ENCODE measurements at places on chromosomes 1 and 21.

DNA sequence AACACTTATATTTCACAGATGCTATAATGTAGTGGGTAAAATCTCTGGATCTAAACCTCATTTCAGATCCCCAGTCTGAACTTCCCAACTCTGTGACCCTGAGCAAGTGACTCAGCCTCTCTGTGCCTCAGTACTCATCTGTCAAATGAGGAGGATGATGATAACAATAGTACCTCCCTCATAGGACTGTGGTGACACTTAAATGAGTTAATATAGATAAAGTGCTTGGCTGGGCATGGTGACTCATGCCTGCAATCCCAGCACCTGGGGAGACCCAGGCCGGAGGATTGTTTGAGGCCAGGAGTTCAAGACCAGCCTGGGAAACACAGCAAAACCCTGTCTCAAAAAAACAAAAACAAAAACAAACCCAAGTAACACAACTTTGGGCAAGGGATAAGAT lies 4.7 kb upstream of the ECE1 start:
- no peak for DNase-seq

- peak; percentile 52 for DNase-seq
These were observed 9.2 kb downstream of the POU2F1 start for GRCh38 chr1:167229719-167230385.

GRCh38 chr1:225607355-225607754 lies 45.6 kb downstream of the ENAH start:
- no peak for DNase-seq

DNA sequence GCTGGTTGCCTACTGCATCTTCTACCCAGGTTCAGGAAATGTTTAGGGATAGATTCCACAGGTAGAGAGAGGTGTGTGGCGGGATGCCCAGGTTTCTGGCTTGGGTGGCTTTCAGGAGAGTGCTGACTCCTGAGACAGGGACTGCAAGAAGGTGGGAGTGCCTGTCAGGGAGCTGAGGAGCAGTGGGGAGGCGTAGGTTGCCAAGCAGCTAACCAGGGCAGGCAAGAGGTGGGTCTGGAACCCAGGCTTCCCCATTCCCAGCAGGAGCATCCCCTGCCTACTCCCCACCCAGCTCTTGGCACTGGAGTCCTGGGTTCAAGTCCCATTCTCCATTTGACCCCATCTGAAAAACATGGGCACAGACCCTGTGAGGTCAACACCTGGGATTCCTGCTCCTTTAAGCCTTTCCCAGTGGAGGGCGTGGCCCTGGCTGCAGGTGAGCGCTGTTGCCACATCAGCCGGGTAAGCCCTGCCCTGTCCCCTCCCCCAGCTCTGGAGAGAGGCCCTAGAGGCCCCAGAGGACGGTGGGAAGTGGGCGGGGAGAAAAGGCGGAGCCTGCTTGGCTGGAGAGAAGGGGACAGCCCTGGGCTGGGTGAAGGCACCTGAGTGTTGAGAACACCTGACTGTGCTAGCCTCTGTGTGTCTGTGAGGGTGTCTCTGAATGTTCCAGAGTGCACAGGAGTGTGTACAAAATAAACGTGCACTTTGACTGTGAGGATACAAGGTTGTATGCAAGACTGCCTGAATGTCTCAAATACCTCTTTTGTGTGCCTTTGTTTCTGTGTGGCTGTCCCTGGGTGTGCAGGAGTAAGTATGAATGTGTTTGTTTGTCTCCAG lies 14.0 kb upstream of the SYNC start:
- no peak for DNase-seq

- DNase-seq = no peak
These were observed 15.1 kb upstream of the CLCA1 start for GRCh38 chr1:86453664-86454063.

DNA sequence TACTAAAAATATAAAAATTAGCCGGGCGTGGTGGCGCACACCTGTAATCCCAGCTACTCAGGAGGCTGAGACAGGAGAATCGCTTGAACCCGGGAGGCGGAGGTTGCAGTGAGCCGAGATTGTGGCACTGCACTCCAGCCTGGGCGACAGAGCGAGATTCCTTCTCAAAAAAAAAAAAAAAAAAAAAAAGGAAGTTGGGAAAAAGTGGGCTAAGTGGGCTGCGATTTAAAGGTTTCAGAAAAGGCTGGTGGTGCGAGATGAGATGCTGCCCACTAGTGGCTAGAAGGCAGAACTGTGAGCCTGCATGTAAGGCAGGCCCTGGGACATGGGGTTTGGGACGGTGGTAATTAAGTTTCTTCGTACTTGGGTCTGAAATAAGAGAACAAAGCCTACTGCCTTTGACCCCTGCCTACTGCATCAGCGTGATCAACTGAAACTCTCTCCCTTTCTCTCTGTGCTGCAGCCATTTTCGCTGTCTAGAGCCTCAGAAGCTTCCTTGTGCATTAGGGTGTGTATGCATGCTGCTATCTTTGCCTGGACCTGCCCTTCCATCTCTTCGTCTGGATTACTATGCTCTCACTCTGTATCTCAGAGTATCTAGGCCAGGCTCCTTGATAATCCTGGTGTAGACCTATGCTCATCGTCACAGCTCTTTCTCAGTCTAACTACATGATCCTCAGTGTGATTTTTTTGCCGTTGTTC lies 12.4 kb downstream of the FMOD start:
- peak; percentile 67 for DNase-seq

GRCh38 chr21:46352913-46353312 lies 29.0 kb downstream of the PCNT start:
- DNase-seq = no peak

DNA sequence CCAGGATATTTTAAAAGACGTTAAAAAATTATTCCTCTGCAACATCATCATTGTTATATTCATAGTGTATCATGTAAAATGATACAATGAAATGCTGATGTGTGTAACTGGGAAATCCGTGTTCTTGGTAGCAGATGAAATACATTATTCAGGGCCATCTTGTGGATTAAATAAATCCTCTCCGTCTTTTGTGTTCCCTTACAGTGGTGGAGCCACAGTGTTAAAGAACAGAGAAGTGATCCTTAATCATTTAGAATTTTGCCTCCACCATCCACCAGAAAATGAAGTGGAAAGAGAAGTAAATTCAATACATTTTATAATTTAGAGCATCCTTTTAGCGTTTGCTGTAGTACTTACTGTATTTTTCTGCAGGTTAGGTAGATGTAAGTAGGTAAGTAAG lies 1.3 kb downstream of the DYRK3 start:
- DNase-seq = no peak

GRCh38 chr1:40383488-40384412 lies 10.2 kb downstream of the SMAP2 start:
- no peak for DNase-seq

DNA sequence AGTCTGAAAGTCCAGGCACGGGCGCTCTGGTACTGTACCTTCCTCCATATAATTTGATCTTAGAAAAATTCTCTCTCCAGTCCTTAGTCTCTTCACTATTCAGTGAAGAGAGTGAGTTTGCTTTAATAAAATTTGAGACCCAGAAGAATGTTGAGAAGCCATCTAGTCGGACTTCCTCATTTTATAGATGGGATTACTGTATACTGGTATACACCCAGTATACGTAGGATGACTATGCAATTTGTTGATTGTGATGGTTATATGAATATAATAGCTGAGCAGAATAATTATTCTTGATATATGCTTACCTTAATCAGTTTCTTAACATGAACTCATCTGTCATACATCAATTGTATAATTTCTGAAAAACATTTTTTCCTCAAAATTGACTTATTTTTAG lies 328.0 kb upstream of the B3GALT2 start:
- DNase-seq = no peak

GRCh38 chr1:3530926-3531818 lies 76.7 kb downstream of the ARHGEF16 start:
- DNase-seq = peak; percentile 72

- DNase-seq = no peak
These were observed 65.7 kb upstream of the RNF11 start for GRCh38 chr1:51170342-51170741.
